ENCODE measurements at places on chromosomes 11 and 22. TPM values are rescaled to one million over a fixed set of nuclear protein-coding genes. Genes with fewer than 3 reads are reported as not detected.

Gene C11orf87
- 0.88 TPM for total RNA-seq

Gene PHOX2A
- not detected for total RNA-seq

Gene OR6T1
- not detected for total RNA-seq

Gene PLEKHB1
- 8.0 TPM for total RNA-seq

Gene SMC1B
- not detected for total RNA-seq

Gene RAPSN
- total RNA-seq = 0.27 TPM

Measured in mesothelial cell of epicardium (in vitro differentiated cells).